Endothelial cell (in vitro differentiated cells): ENCODE measurements at places on chromosomes 16 and 17.

GRCh38 chr16:30903002-30903401 lies 6.6 kb downstream of the CTF1 start:
- peak; percentile 19 for DNase-seq

DNA sequence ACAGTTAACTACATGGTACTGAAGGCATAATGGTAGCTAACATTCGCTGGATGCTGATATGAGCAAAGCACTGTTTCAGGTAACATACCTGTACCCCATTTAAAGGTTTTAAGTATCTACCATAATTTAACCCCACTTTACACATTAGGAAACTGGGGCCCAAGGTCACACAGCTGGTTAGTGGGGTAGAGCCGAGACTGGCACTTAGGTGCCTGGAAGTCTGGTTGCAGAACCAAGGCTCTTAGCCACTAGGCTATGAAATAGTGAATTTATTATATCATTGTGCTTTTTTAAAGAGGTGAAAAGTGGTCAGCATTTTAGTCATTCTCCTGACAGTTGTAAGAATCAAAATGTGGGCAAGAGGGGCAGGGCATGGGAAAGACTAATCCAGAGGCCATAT lies 25.2 kb downstream of the SIAH1 start:
- no peak for DNase-seq

- no peak for DNase-seq
Measured at GRCh38 chr16:74611721-74612120, 4.8 kb upstream of the GLG1 start.

DNA sequence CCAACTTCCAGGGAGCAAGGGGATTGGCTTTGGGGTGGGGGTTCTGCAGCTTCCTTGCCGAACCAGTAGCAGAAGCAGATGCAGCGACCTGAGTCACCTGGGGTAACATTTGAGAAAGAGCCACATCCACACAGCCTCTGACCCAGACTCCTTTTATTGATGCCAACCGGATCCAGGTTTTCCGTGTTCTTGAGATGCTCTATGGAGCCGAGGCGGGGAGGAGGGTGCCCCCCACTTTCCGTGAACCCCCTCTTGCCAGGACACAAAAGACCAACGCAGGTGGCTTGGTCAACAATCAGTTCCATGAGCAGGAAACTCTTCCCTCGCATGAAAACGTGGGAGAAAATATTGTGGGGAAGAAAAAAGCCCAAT lies 125.8 kb downstream of the C16orf78 start:
- no peak for DNase-seq

DNA sequence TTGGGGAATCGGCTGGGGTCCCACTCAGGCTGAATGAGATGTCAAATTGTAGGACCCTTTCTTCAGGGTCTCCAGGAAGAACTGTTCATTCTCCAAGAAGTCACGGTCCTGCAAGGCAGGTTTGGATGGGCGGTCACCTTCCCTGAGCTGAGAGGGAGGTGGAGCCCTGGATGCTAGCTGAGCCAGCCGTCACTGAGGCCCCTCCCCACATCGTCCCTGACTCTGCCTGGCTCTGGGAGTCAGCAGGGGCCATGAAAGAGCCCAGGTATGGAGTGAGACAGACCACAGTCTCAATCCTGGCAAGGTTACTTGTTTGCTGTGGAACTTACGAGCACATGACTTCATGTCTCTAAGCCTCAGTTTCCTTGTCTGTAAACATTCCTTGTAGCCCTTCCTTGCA lies 6.0 kb upstream of the MRPL38 start:
- no peak for DNase-seq

- DNase-seq = peak; percentile 40
Measured at GRCh38 chr17:1999557-2000251, 25.4 kb downstream of the RTN4RL1 start.

- DNase-seq = no peak
Measured at GRCh38 chr17:76252040-76252954, 12.0 kb upstream of the RNF157 start.

DNA sequence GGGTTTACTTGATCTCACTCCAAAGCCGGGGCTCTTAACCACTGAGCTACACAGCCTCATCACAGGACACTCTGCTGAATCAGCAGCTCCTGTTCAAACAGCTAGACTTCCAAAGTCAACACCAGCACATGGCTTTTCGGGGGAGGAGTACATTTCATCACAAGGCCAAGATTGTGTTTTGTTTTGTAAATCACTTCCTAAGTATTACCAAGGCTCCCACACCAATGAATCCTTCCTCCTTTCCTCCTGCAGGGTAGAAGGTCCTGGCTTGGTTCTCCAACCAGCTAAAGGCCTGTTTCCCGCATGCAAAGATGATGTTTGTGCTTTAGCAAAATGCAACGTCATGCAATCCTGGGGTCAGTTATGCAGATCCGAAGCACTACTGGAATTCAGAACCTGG lies 152.5 kb downstream of the XYLT1 start:
- no peak for DNase-seq

DNA sequence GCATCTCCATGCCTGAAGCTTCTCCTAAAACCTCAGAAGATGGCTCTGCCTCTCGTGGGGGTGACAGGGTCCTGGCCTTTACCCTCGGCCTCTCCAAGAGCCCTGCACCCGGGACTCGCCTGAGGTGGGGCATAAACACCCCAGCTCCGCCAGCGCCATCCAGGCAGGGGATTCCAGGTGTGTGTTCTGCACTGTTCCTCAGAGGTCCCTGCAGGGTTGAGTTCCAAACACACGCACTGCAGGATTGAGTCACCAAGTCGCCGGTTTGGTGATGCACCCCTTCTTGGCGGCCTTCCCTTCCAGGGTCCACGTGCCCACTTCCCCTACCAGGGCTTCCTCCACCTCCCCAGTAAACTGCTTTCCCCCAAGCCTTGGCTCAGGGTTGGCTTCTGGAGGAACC lies 40.0 kb upstream of the RBFOX3 start:
- no peak for DNase-seq

- DNase-seq = no peak
Measured at GRCh38 chr16:10876799-10877341, at the start of gene CIITA. CIITA (plus strand) TSS chr16:10877202; CDS start chr16:10877331, 129 bp downstream.

DNA sequence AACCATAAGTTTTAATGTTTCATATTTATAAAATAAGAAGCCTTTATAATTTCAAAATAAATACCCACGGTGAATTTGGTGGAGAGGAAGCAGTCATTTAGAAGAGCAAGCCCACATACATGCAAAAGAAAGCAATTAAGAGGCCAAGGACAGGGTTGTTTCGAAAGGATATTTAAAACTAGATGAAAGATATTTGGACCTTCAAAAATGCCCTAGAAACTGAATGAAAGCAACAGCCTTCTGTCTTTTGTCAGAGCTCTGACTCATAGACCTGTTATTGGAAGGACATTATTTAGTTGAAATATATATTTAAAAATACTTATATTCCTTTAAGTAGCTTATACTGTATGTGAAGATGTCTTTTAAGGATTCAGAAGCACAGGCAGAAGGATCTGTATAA lies 8.6 kb upstream of the METTL9 start:
- DNase-seq = no peak

DNA sequence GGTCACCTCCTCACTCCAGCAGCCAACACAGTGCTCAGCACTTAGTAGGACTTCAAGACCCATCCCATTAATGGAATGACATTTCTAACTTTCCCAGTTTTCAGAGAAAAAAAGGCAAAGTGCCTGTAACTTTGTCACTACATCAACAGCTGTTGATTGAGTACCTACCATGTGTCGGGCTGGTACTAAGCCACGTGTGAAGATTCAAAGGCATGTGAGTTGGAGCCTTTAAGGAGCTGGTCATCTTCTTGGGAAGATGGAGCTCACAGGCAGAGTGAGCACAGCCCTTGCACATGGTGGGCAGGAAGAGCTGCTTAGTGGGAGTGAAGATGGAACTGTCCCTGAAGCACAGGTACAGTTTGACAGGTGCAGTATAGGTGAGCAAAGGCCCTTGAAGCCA lies 88.6 kb downstream of the GNAO1 start:
- DNase-seq = no peak

DNA sequence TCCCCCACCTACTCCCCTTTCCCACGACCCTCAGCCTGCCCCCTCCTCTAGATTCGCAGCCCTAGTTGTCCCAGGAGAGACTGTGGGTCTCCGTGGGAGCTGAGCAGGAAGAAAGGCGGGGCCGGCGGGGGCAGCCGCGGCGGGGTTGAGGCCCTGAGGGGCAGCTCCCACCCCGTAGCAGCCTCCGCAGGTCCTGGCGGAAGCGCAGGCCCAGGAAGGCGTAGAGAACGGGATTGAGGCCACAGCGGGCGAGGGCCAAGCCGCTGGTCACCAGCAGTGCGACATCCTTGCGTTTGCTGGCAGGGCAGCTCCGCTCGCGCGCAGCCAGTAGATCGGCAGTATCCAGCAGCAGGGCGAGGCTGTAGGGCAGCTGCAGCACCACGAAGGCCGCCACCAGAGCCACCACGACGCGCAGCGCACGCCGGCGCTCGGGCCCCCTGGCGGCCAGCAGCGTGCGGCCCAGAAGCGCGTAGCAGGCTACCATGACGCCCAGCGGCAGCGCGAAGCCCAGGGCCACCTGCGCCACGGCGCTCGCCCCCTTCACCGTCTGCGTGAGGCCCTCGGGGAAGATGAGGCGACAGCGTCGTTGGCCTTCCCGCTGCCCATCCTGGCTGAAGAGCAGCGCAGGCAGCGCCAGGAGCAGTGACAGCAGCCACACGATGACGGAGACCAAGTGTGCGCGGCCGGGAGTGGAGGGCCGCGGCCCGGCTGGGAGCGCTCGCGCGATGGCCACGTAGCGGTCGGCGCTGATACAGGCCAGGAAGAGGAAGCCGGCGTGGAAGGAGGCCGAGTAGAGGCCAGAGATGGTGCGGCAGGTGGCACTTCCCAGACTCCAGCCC lies 1.9 kb downstream of the CCR10 start:
- DNase-seq = peak; percentile 86

- DNase-seq = no peak
Measured at GRCh38 chr16:50038756-50039529, 13.9 kb downstream of the CNEP1R1 start.

GRCh38 chr16:24125214-24125613 lies 130.9 kb upstream of the CACNG3 start:
- DNase-seq = peak; percentile 15

- DNase-seq = no peak
Measured at GRCh38 chr16:30184096-30184890, 891 bp downstream of the CORO1A start.

GRCh38 chr16:88810912-88811768 lies 588 bp downstream of the APRT start:
- peak; percentile 41 for DNase-seq

- no peak for DNase-seq
Measured at GRCh38 chr16:75273054-75273925, 21.9 kb upstream of the BCAR1 start.

DNA sequence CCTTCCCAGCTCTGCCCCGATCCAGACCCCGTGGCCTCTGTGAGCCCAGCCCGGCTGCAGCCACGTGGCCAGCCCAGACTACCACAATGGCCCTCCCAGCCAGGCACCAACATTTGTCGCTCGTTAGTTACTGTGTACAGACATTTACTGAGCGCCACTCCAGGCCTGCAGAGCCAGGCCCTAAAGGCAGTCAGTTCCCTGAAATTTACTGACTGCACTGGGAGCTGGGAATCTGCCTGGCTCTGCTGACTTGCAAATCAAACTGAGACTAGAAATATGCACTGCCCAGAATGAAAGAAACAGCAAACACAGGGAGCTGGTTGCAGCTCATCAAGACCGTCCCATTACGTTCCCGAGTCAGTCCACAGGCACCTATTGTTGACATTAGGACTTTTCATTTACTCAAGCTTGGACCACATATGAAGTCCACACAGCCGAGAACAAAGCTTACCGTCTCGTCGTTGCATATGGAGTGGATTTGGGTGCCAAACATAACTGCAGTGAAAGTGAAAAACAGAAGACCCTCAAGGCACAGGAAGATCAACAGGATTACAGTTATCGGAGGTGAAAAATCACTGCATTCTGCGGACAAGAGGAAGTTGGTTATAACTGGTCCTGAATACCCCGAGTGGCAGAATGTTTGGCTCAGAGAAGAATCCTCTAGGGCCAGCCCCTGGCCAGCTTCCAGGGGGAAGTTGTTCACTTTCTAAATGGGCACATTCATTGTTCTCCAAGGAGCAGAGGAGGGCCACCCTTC lies 34.5 kb downstream of the ZDHHC7 start:
- DNase-seq = no peak

- DNase-seq = no peak
Measured at GRCh38 chr17:80856863-80857755, 134.5 kb upstream of the CHMP6 start.

- DNase-seq = no peak
Measured at GRCh38 chr16:1014221-1014620, 32.7 kb downstream of the SOX8 start.

GRCh38 chr17:16406742-16407674 lies 8.4 kb upstream of the TRPV2 start:
- DNase-seq = peak; percentile 59

DNA sequence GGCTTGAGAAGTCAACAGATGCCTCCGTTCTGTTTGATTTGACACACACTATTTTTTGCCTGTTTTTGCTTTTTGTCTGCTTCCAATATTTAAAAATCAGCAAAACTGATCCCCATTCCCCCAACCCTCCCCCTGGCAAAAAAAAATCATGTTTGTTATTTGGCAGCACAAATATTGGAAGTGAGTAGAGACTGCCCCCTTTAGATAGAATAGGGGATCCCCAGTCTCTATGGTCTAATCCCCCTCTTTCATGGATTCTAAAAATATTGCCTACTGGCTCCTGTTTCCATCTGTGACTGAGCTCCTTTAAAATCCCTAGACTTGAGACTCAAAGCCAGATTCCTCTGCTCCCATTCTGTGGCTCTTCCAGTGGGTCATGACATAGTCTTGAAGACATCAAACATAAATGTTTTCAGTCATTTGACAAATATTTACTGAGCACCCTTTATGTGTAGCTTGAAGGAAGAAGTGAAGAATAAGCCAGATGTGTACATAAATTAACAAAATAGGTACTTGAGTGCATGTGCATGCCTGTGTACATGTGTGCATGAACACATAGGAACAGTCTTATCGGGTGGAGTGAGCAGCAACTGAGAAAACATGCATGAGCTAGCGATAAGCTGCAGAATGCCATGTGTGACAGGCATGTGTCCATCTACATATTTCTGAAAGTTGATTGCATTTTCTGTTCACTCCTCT lies 101.2 kb downstream of the SALL1 start:
- DNase-seq = no peak

GRCh38 chr16:69701452-69701851 lies 24.9 kb downstream of the NQO1 start:
- no peak for DNase-seq

GRCh38 chr17:34607917-34608316 lies 28.5 kb downstream of the TMEM132E start:
- DNase-seq = no peak

GRCh38 chr17:72162569-72162968 lies 41.7 kb downstream of the SOX9 start:
- DNase-seq = no peak

DNA sequence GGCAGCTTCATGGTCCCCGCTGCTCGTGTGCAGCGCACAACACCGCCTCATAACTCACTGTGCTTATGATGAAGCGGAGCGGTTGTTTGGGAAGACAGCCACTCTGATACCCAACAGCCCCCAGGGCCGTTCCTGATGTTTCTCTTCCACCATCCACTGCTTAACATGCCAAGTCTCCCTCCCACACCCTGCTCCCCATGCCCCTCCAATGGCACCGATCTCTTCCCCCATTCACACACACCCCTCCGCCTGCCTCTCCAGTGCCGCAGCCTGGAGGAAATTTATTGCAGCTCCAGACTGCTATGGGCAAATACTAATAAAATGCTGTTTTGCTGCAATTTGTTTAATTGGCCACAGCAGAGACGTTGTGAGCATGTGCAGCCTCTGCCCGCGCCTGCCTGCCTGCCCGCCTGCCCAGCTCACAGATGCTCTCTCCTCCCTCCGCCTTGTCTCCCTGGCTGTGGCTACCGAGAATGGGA lies 80.3 kb upstream of the LHX1 start:
- no peak for DNase-seq

GRCh38 chr16:89166696-89167424 lies 4.7 kb upstream of the CDH15 start:
- DNase-seq = no peak

GRCh38 chr17:41835214-41835799 lies 725 bp downstream of the NT5C3B start:
- DNase-seq = no peak
